ENCODE measurements at places on chromosomes 5 and 9. TPM values are rescaled to one million over a fixed set of nuclear protein-coding genes. Genes with fewer than 3 reads are reported as not detected.

Gene ZDHHC11B
- 1.3 TPM for total RNA-seq

Gene SPINK4
- not detected for total RNA-seq

GRCh38 chr5:149319174-149319573 lies 26.1 kb upstream of the GRPEL2 start:
- DNase-seq, result no peak

GRCh38 chr9:94932652-94933510 lies 206.4 kb downstream of the AOPEP start:
- DNase-seq, result no peak

DNA sequence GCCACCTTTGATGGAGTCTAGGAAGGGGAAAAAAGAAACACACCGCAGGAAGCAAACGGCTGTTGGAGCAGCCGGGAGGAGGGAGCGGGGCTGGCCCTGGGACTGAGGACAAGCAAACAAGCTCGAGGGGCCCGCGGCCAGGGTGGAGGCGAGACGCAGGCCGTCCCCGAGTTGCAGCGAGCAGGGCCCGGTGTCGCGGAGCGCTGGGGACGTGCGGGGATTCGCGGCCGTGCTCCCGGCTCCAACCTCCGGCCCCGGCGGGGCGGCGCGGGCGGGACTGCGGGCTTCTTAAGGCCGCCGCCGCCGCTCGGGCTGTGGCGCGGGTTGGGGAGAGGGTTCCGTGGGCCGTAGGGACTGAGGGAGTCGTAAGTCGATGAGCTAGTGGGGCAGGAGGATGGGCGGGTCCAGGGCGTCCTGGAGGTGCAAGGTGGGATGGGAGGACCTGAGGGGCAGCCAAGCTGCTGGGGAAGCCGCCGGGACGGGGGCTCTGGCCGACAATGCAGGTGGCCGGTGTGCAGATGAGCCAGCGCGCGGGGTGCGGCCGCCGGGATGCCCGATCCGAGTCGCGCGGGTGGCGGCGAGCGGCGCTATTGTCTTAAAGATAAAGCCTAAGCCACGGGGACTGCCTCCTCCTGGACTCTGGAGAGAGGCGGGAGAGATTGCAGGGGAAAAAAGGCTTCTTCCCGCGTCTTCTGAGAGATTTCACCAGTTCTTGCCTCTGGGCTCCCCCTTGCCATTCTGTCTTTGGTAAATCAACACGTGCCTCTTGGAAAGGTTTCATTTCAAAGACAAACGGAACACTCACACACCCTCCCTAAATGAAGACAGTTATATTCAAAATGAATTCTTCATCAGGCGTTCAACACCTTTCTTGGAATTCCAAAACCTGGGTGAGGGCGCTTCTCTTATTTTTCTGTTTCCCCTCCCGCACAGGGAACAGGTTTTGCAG lies 1.6 kb upstream of the HAPLN1 start:
- DNase-seq, result peak; percentile 85

Measured in GM23338 (cell line).